NCI-H2081 treated with DMSO at 0.1 percent for 48 hours (cell line): ENCODE measurements at places on chromosomes 6 and 20.

DNA sequence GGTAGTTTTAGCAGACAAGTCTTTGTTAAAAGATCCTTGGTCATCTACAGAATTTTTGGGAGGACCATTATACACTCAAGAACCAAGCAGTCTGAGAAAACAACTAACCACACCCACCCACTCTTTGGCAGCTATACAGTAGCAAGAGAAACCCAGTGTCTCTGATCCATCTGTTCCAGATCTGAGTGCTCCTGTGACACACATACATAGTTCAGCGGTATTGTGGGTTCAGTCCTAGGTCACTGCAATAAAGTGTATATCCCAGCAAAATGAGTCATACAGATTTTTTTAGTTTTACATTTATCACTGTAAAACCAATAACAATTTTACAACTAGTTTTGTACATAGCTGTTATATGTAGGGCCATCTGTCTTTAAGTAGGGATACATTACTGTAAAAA is 47.4 kb upstream of the PAK5 start:
- DNase-seq = no peak

DNA sequence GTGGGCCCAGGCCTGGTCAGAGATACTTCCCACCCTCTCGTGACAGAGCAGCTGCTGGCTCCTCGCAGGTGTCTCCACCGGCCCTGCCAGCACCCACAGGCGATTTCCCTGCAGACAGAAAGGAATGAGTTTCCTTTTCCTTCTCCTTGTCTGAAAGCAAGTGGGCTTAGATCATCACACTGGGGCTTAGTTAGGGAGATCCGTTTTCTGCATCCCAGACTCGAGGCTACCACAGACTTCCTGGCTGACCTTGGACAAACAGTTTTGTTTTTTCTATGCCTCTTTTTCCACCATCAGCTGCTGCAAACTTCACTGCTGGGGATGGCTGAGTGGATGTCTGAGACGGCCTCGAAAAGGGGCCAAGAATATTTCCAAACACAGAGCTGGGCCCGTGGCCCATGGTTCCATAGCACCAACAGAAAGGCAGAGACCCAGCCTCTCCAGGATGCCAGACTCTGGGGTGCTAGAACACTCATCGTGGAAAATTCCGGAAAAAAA is 86.5 kb downstream of the BANF2 start:
- DNase-seq = no peak

DNA sequence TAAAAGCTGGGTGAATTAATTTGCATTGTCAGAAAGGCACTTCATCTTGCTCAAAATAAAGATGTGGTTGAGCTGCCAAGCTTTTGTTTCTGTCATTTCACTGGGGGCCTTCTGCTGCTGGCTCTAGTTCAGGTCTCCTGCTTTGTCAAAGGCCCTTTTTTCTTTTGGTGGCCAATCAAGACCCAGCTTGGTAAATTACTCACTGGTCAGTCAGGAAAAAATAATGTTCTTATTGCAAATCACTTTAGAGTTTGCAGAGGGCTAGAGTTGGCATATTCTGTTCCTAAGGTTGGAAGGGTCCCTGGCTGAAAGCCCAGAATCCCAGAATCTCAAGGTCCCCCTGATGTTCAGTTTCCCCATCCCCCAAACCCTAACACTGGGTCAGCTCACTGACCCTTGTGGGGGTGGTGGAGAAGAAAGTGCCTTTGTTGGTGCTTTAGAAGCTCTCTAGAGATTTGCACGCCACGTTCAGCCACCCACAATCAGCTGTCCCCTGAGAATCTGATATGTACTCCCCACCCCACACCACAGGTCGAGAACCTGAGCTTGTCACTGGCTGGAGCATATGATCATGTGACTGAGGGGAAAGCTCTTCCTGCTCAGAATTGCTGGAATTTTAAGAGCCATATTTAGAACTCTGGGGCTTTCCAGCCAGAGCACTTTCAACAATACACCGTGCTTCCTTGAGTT is 21.7 kb upstream of the BNIP5 start:
- DNase-seq = no peak

GRCh38 chr6:158406736-158407135 is 94.5 kb downstream of the TULP4 start:
- no peak for DNase-seq

GRCh38 chr6:148907573-148907972 is 160.7 kb downstream of the UST start:
- DNase-seq = no peak

GRCh38 chr6:116359835-116360234 is 10.9 kb upstream of the DSE start:
- DNase-seq = no peak

DNA sequence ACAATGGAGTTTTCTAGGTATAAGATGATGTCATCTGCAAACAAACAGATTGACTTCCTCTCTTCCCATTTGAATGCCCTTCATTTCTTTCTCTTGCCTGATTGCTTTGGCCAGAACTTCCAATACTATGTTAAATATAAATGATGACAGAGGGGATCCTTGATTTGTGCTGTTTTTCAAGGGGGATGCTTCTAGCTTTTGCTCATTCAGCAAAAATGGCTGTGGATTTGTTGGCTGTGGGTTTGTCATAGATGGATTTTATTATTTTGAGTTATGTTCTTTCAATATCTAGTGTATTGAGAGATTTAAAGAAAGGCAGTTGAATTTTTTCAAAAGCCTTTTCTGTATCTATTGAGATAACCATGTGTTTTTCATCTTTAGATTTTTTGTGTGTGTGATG is 662.4 kb upstream of the EYS start:
- DNase-seq = no peak

- DNase-seq = no peak
Observed at GRCh38 chr6:13044390-13044789, 283.9 kb downstream of the TBC1D7 start.
